ENCODE measurements at places on chromosomes 2 and 18.

DNA sequence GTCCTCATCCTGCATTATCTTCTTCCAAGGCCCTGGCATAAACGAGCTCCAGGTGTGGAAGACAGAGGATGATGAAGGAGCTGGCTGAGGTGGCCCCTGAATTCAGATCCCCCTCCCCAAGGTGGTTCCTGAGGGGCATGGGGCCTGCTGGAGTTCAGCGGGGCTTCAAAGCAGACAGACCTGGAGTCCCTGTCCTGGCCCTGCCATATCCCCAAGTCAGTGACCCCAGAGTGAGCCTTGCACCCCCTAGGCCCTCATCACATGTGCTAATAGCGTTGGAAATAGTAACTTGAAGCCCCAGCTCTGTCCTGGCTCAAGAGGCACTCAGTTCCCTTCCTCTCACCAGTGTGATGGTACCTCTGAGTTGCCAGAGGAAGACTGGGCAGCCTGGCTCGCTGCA lies 172.9 kb downstream of the GALNT1 start:
- DNase-seq, result no peak

DNA sequence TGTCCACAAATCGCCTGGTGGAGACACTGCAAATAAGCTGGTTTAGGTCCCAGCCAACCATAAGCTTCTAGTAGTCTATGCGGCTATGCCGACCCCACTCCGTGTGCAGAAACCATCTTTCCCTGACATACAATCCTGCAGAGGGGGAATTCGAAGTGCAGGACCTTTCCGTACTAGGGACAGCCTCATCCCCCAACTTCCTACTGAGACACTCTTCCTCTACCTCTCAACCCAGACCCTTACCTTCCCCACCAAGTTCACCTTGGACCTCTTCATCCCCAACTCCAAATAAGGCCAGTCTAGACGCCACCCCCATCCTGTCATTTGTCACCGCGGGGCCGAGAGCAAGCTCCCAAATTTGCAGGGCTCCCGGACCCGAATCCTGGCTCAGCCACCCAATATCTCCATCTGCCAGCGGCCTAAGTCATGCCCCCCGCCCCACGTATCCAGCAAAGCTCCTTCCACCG lies 496 bp downstream of the SUCLG1 start:
- DNase-seq, result peak; percentile 18

- no peak for DNase-seq
These were observed 87.1 kb downstream of the RTP5 start for GRCh38 chr2:241956521-241957110.

DNA sequence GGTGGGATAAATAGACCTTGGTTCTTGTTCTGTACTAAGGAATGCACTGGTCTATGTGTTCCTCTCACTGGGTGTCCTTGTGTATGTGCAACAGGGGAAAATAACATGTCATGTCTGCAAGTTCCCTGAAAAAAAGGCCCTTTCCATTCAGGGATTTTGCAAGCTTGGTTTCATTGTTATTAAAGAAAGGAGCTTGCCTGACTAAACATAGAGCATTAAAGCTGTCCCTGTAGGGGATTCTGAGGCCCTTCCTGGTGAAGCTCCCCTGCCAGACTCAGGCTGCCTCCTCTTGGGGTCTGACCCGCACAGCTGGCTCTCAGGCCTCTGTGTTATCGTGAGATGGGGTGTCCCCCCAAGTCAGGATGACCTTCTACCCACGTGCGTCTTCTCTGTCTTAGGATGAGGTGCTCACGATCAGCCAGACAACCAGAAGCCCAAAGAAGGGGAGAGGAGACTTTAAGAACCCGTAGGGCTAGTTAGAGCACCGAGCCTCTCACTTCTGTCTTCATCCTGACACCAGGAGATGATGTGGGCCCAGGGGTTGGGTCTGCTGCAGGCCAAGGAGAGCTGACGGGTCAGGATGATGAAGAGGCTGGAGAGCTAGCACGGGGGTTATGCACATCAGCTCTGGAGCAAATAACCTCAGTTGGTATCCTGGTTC lies 21.2 kb downstream of the CAPG start:
- no peak for DNase-seq

GRCh38 chr2:238793801-238794449 lies 54.0 kb upstream of the TWIST2 start:
- no peak for DNase-seq

DNA sequence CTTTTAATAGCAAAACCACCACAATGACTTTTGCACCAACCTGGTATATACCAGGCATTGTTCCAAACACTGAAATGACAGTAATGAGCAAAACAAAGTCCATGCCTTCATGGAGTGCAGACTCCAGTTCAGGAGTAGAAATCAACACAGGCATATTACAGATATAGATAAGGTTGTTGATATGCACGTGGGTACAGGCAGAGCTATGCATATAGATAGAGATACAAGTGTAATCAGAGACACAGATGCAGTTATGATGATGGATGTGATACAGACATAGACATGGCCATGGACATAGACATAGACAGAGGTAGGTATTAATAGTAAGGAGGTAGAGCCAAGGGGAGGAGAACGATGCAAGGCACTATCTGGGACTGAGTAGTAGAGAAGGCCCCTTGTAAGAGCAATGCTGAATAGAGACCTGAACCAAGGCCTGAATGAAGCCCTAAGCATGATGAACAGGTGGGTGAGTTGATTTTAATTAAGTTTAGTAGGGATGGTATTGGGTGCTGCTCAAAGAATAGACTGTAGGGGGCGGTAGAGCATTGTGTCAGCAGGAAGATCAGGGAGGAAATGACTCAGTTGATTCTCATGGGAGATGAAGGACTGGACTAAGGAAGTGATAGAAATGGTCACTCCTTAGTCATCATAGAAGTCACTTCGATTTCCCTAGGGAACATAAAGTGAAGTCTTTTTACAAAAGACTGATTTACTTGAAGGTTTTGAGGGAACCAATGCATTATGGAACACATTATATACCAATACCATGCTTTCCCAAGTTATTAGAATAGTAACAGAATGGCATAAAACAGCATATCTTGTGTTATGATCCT lies 39.4 kb downstream of the CMPK2 start:
- peak; percentile 20 for DNase-seq

DNA sequence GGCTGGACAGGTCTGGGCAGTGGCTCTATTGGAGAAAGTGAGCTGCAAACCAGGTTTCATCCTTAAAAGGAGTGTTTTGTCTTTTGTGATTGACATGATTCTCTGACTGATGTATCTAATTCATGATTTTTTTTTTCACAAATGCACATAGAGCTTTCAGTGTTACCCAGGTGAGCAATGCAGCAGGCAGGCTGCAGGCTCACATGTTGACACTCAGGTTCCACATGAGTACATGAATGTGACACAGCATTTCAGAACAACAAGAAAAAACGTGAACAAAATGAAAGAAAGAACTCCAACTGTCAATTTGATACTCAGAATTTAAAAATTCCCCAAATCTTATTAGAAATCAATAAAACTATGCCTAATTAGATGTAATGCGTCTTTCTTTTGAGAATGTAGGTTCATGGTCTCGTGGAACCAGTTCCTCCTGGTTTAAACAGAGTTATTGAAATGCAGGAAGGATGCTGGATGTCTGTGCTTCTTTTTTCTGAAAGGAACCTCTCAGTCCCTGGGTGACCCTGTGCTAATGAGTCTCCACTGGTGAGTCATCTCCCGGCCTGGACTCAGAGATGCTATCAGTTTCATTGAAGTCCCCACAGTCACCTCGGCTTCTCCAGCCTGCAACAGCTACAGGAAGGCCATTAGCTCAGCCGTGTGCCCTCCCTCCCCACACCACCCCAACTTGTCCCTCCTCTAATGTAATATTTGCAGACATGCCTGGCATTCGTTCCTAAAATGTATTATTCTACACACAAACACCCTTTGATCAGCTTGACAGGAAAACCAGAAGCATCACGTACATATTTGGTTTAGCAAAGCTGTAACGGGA lies 430.4 kb downstream of the LPIN1 start:
- peak; percentile 69 for DNase-seq

GRCh38 chr2:75592030-75592429 lies 31.3 kb upstream of the EVA1A start:
- DNase-seq, result peak; percentile 28

GRCh38 chr2:136225950-136226835 lies 108.2 kb upstream of the CXCR4 start:
- no peak for DNase-seq

All from GM03348 (cell line).